NCI-H524 treated with DMSO at 0.1 percent for 48 hours (cell line): ENCODE measurements at places on chromosomes 2 and 18.

GRCh38 chr2:208937521-208937920, 486.3 kb upstream of the MAP2 start:
- DNase-seq, result no peak

DNA sequence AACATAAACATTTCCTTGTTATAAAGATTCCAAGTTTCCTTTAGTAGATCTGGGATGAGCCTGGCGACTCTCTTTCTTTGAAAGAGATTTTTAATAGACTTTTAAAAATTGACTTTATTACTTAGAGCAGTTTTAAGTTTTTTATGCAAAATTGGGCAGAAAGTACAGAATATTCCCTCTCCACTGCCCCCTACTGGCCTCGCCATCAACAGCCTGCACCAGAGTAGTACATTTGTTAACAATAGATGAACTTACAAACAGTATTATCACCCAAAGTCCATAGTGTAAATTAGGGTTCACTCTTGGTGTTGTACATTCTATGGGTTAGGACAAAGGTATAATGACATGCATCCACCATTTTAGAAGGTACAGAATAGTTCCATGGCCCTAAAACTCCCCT, 3.9 kb downstream of the MAP3K19 start:
- DNase-seq, result no peak

DNA sequence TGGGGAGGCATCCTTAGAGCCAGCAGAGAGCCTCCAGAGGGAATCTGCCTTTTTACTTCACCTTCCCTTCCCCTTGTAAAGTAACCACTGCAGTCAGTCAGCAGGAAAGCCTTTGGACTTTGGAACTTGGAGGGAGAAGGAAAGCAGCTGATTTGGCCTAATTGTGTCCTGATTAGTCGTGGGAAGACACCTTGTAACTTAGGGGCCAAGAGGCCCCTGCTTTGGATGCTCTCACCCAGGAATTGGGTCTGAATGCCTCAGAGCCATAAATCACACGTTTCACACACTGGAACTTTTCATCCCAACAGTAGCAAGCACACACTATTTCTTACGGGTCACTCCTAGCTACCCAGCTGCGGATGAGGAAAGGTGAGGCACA, 81.0 kb upstream of the PPM1B start:
- DNase-seq, result no peak

- no peak for DNase-seq
Observed at GRCh38 chr18:48928787-48929186, 22.0 kb downstream of the SMAD7 start.

- DNase-seq, result no peak
Observed at GRCh38 chr2:45715601-45716379, 64.3 kb downstream of the PRKCE start.

GRCh38 chr2:19866771-19867170, 35.0 kb downstream of the TTC32 start:
- DNase-seq, result no peak

GRCh38 chr2:51920509-51920908, 888.6 kb upstream of the NRXN1 start:
- DNase-seq, result no peak

DNA sequence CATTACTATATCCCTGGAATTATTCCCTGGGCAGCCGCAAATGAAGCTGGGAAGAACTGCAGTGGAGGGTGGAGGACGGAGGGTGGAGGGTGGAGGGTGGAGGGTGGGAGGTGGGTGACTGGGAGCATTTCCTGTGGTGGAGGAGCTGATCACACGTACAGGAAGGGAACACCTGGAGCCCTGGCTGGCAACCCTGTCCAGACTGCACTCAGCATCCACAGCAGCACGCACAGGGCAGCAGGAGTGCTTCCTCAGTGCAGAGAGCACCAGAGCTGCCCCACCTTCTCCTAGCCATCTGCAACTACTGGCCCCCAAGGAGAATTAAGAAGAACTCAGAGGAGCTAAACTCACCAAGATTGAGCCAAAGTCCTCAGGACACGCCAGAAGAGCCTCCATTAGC, 249.9 kb downstream of the EIPR1 start:
- DNase-seq, result no peak

GRCh38 chr2:38947241-38948239, 57.9 kb downstream of the ARHGEF33 start:
- DNase-seq, result no peak

GRCh38 chr18:25725501-25725900, 364.9 kb downstream of the SS18 start:
- DNase-seq, result no peak

DNA sequence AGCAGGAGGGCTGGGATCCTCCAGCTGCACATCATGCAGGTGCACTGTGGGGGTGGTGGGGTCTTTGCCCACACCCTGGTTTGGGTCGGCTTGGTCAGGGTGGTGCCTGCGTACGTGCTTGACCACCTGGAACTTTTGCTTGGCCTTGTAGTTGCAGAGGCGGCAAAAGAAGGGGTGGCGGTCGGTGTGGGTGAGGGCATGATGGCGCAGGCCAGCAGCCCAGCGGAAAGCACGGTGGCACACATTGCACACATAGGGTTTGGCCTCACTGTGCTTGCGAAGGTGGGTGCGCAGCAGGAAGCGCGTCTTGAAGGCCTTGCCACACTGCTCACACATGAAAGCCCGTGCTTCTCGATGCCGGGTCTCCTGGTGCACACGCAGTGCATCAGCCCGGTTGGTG, 21.1 kb downstream of the ZNF142 start:
- no peak for DNase-seq

DNA sequence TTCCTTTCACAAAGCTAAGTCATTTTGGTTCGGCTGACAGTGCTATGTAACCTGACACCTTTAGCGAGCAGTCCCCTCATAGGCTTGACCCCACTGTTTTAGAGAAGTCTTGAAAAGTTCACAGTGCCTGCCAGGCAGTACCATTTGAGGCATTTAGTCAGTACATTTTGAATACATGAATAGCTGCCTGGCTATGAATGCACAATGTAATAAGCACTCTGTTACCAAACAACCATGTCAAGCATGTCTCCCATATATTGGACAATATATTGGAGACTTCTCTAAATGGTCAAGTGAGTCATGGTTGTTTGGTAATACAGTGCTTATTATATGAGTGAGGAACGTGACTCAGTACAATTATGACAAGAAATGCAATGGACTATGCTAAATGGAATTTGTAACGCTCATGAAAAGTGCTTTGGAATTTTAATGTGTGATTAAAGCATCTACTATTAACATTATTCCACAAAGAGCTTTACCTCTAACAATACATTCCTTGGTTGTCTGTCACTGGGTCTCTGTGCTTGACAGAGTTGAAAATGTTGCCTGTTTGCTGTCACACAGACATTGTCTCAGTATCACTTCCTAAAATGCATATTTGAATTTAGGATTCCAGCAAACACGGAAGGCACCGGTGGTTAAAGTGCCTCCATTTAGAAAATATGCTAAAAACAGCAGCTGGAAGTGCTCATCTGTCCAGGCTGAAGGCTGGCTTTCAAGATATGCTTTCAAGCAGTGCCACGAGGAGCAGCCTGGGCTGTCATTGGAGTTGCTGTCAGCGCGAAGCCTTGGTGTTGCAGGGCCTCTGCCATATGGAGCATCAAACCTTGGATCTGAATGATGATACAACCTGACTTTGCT, 458.6 kb downstream of the FBXO15 start:
- DNase-seq, result no peak

GRCh38 chr2:8296306-8296705, 385.6 kb upstream of the ID2 start:
- DNase-seq, result no peak

- DNase-seq, result no peak
Observed at GRCh38 chr2:120485096-120485495, 139.2 kb downstream of the INHBB start.

GRCh38 chr2:49251251-49251650, 96.9 kb upstream of the FSHR start:
- DNase-seq, result no peak

DNA sequence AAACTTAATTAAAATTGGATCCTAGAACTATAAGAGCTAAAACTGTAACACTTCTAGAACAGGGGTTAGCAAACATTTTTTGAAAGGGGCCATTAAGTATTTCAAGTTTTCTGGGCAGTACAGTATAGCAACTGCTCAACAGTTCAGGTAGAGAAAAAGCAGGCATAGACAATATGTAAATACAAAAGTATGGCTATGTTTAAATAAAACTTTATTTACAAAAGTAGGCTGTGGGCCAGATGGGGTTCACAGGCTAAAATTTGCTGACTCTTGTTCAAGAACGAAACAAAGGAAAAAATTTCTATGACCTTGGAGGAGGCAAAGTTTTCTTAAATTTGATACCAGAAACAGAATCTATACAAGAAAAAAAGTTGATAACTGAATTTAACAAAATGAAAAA, 114.5 kb downstream of the MEMO1 start:
- DNase-seq, result no peak

GRCh38 chr2:72612614-72613160, 213.1 kb downstream of the EXOC6B start:
- DNase-seq, result no peak

- DNase-seq, result no peak
Observed at GRCh38 chr18:77101410-77102258, 30.9 kb downstream of the MBP start.
